ENCODE measurements at places on chromosomes 1 and 21. TPM values are rescaled to one million over a fixed set of nuclear protein-coding genes. Genes with fewer than 3 reads are reported as not detected.

- DNase-seq: no peak
These were observed 15.7 kb upstream of the PKP1 start for GRCh38 chr1:201267481-201268229.

The IGFN1 gene
- 0.80 TPM for total RNA-seq

- DNase-seq: no peak
These were observed 503.8 kb upstream of the PLXNA2 start for GRCh38 chr1:208747979-208748378.

DNA sequence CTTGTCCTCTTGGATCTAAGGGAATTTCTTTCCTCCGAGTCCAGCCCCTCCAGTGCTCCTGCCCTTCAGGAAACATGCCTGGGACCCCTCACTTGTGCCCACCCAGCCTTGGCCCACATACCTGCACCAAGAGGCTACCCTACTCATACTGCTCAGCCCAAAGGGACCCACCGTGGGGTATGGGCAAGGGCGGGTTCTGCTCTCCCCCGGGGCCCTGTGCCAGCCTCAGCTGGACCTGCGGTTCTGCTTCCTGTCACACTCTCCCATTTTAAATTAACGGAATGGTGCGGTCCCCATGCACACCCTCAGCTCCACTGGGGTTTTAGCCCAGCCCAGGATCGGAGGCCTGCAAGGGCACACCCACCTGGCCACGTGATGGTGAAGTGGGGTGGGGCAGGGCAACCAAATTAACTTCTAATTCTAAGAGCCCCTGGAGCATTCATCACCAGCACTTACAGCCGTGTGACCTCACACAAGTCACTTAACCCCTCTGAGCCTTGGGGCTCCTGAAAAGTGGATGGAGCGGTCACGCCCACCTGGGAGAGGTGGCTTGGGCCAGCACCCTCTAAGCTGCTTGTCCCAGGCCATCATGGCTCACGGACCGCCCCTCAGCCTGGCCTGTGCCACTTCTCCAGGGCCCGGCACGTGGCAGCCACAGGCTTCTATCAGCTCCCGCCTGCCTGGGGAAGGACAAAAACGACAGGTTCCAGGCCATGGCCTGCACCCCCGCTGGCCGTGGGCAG is 28.3 kb downstream of the TP73 start:
- no peak for DNase-seq

DNA sequence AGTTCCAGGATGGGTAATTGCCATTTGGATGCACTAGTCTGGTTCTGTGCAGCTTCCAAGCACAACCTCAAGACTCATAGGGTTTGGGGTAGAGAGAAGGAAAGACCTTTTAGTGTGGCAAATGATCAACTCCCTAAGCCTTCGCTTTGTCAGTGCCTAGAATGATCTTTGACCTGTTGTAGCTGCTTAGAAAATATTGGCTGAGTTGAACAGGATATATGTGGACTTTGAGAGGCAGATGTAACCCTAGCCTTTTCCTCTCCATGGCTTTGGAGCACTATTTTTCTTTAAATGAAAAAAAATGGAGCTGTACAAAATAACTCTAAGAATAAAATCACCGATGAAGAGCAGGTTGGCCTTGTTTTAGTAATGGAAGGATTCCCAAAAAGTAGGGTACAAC is 41.7 kb downstream of the HLX start:
- DNase-seq: no peak

DNA sequence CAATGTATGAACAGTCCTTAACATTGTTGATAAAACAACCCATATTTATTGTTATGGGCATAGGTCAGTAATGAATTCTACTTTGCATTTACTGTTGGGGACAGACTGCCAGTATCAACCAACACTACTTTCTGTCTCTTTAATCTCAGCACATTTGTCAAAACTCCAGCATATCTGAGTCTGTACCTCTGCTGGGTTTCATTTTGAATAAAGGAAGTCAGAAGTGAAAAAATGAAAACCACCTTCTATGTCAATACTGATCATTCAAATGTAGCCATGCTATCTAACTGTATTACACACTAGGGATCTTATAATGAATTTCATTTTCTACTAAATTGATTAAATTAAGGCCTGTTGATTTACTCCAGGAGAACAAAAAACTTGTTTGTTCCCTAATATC is 24.2 kb upstream of the CXADR start:
- no peak for DNase-seq

DNA sequence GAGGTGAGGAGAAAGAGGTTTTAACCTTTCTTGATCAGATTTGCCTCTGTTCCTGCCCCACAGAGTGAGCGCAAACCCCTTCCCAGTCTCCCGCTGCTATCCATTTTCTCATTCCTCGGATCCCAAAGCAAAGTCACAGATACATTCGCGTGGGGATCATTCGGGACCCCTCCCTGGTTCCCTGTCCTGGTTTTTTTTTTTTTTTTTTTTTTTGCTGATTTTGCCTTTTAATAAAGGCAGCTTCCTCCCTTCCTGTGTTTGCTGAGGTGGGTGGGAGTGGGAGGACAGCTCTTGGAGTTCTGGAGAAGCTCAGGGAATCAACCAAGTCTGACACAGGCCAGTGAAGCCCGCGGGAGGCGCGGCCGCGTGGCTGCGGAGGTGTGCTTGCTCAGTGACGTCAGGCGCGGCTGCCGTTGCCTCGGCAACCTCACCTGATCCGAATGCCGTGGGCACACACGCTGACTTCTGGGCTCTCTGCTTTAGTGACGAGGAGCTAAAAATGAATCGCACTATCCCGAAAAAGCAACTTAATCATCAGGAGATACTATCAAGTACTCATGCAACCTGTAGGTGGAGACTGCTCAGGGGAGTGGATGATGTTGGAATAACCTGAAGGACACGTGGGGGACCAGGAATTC is 106.4 kb downstream of the TBX19 start:
- peak; percentile 32 for DNase-seq

DNA sequence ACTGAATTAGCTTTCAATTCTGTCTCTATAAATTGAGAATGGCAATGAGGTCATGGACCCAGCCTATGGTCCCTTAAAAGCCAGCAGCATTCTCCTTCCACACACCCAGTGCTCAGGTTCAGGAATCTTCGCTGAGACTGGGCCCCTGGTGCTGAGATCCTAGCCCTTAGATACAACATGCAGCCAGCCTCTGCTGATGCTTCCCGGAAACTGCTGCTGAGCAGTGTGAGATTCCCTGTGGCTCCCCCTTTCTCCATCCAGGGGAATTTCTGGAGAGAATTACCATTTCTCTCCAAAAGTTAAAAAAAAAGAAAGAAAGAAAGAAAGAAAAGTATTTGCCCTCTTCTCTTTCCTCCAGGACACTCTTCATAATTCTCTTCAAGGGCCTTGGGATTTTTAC is 31.7 kb upstream of the RALGPS2 start:
- no peak for DNase-seq

GRCh38 chr21:40636026-40636425 is 210.9 kb downstream of the DSCAM start:
- DNase-seq: no peak

DNA sequence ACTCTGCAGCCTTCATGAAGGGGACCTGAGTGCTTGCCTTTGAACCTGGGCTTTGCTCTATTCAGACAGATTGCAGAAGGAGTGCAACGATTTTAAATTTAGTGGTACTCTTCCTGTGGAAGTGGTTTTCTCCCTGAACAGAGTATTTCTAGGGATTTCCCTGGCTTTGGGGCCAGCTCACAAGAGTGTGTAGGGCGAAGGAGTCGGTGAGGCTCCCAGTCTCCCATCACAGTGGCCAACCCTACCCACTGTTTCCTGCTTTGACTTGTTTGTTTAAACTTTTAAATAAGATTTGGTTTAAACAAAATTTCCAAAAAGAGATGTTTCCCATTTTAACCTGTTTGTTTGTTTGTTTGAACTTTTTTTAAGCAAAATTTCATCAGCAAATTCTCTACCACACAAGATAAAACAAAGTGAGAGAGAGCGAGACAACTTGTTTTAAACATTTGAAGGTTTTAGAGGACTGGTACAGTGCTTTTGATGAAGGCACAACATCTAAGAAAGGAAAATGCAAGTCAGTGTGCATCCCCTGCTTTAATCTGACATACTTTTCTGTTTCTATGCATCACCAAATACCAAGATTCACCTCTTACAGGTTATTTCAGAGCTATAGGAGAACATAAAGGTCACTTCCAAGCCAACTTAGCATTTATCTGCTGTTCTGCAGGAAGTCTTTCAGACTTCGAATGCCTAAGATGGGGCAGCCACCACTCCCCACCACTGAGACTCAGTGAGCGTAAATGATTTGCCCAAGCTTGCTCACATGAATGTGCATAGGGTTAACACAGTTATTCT is 6.6 kb downstream of the SELP start:
- DNase-seq: no peak

The RAB13 gene
- 12.3 TPM for total RNA-seq

The KANK4 gene
- total RNA-seq: 0.99 TPM

- DNase-seq: no peak
These were observed 83.5 kb upstream of the ADGRL2 start for GRCh38 chr1:81717230-81717629.

The KRTAP21-2 gene
- total RNA-seq: not detected

DNA sequence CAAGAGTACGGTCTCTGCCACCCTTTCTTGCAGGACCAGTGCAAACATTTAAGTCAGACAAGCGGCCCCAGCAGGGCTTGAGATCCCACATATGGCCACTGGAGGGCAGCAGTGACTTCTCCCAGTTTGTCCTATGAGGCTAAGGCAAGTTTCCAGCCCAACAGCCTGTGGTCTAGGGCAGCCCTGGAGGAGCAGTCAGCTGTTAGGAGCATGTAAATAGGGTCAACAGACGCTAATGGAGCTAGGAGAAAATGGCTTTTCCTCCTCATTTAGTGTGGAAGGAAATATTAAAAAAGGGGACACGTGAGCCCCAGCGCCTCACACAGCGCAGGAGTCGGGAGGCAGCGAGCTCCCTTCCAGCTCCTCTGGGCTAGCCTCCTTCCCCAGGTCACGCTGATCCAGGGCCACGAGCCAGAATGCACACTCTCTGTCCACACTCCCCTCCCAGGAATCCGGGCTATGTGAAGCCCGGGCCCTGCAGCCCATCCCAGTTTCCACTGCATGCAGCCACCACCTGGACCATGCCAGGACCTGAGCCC is 95.6 kb downstream of the LAMC2 start:
- peak; percentile 49 for DNase-seq

DNA sequence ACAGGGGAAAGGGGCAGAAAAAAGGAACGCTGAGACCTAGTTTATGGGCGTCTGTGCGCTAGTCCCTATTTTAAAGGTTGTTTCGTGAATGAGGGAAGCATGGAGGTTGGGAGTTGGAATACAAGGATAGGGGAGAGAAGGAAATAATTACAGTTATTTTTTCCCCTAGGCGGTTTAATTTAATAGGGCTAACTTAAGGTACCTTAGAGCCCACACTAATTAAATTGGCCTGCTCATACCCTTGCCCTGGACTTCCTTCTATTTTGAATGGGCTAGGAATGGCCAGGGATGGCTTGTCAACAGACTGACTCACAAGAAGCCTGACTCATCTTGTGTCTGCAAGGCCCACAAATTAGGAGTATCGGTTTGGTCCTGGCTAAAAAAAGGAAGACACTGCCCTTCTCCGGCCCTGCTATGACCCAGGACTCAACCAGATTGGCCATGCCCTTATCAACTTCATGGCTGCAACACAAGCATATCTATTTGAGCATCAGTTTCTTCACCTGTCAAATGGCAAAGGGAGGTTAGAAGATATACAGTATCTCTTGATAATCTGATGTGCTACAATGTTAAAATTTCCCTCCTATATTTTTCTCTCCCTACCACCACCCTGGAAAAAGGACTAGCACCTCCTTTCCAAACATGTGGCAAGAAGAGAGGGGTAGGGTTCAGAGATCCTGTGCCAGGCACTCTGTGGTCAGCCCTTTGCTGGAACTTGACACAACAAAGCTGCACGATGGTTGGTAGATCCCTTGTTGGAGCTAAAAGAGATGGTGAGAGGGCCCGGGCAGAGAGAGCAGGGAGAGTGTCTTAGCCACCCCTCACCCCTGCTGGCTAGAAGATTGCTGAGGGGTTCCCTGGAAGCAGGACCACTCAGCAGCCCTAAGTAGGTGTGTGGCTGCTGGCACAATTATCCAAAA is 2.2 kb upstream of the SSBP3 start:
- DNase-seq: no peak

DNA sequence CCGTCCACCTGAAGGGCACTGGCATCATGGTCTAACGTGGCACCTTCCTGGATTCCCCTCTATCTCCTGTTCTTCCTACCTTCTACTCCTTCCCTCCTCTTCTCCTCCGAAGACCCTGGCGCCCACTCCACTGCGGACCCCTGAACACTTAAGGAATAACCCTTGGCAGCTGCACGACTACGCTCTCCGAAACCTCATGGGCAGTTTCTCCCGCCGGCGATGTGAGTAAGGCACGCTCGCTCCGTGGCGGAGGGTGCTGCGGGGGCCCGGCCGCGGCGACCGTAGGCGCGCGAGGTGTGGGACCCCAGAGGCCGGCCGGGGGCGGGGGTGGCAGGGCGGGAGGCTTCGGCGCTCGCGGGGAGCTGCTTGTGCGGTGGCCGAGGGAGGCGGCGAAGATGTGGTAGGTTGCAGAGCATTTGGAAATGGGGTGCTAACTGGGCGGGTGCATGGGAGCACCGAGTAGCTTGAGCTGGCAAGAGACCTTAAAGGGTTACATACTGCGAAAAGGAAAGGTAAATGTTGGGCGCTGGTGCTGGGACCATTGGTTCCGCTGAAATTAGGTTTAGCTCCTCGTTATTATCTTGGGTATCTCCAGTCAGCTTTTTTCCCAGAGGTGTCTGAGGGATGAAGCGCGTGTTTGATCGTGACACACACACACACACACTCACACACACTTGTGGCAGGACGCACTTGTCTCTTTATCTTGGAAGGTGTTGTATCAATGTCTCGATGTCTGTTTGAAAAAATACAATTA is 876 bp downstream of the LRRC7 start:
- DNase-seq: no peak

The EBNA1BP2 gene
- 64.1 TPM for total RNA-seq

The SERBP1 gene
- total RNA-seq: 246 TPM

DNA sequence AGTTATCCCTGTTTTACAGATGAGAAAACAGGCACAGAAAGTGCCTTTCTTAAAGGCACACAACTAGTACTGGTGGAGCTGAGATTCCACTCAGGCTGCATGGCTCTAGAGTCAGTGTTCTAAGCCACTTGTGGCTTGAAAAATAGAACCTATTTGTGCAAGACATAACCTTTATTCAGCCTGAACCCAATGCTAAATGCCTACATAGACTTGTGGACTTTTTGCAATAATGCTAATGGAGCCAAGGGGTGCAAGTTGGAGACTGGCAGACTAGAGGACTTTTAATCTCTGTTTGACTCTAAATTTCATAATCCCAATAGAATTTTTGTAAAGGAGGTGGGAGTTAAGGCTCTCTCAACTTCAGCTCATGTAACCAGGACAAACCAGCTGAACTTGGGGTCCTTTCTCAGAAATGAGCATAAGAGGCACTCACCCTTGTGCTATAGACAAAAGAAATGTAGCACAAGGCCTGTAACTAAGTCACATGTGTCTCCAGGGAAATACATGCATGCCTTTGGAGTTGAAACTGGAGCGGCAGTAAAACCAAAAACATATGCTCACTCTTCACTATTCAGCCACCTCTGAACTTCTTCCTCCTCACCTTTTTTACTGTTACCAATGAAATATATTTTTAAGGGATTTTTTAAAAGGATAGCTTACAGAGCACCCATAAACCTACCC is 43.0 kb upstream of the AK4 start:
- DNase-seq: no peak

The TMEM79 gene
- 3.4 TPM for total RNA-seq

- no peak for DNase-seq
These were observed 386.0 kb upstream of the ADAMTS5 start for GRCh38 chr21:27352885-27353284.

Data from thymus (tissue), 14 donors.